ENCODE measurements at places on chromosomes 12 and 14.

- DNase-seq: no peak
Measured at GRCh38 chr14:72917094-72917802, 9.0 kb upstream of the DCAF4 start.

DNA sequence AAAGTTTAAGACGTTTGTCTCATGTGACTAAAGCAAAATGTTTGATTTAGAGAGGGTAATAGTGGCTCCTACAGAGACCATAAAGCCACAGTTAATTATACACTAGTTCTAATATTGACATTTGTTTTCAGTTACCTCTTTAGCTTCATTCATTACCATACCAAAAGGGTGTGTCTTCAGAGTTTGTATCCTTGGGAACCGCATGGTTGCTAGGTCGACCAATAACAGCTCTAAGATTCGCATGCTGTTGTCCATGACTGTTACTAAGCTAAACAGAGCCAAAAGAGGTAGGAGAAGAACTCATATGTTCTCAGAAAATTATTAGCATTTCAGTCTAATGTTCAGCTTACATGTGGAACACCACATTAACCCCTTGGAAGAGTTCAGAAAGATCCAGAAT, 36.2 kb upstream of the ETNK1 start:
- no peak for DNase-seq

- DNase-seq: no peak
Measured at GRCh38 chr14:74949191-74949601, 6.2 kb downstream of the PGF start.

DNA sequence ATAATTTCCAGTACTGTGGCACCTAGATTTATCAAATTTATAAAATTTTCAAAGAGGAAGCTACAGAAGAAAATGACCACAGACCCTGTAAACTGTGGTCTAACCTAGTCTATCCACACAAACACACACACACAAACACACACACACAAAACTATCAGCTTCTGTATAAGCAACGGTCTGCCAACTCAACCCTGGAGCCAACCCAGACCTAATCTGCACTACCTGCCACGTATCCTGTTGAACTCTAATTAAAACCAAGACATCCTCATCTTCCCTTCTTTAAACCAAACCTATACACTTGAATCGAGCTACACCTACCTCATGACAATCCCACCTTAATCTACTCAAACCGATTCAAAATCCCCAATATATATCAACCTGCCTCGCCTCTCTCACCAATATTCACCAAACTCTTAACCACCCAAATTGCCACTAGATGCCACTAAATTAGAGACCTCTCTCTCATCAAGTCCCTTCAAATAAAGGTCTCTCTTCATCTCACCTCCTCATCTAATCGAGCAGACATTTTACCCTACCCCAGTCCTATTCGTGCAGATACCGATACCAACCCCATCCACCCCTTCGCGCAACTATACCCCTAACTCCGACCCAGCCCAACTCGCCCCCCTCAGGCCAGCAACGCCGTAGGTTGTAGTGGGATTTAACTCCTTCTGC, 808 bp downstream of the ACIN1 start:
- no peak for DNase-seq

- no peak for DNase-seq
Measured at GRCh38 chr12:103955811-103956508, 9.7 kb upstream of the TDG start.

DNA sequence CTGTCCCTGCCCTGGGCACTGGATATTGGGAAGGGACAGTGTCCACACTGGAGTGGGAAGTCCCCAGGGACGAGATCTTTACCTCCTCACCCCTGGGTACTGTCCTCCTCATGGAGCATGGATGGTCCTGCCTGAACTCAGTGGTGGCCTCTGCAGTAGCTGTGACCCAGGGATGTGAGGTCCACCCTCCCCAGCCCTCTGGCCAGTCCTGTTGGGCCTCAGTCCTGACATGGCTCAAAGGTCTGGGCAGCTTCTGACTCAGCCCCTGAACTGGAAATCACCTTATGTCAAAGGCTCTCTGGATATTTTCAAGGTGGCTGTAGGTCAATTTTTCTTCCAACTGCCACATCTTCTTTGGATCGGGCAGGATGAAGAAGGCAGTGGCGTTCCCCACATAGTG, 24.4 kb downstream of the SERPINA1 start:
- no peak for DNase-seq

GRCh38 chr14:104264495-104265265, 126.3 kb downstream of the KIF26A start:
- no peak for DNase-seq

DNA sequence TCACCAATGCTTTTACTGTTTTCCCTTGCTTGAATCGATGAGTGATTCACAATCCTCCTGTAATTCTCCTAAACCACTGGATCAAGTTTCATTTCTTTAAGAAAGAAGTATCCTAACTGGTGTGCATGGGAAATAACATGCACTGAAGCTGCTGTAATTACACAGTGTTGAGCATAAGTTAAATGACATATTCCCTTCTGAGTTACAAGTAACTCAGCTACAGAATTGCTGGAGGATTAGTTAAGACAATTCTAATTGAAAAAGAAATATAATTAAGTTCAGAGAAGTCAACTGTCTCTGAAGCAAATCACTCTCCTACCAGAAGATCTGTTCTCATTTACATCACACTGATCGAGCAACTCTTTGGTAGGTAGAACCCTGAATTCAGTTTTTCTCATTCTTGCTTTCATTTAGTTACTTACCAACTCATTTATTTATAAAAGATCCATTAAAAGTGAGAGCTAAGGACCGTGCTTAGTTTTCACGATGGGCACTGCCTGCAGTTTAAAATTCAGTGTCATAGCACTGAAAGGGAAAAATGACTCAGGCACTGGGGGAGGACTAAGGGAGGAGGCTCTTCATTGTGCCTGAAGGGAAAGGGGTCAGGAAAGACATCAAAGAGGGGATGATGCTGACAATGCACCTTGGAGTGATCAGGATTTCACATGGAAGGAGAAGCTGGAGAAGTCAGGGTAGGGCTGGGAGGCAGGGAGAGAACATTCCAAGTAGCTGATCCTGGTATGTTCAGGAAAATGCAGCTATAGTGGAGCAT, 327.2 kb downstream of the EMP1 start:
- DNase-seq: no peak

DNA sequence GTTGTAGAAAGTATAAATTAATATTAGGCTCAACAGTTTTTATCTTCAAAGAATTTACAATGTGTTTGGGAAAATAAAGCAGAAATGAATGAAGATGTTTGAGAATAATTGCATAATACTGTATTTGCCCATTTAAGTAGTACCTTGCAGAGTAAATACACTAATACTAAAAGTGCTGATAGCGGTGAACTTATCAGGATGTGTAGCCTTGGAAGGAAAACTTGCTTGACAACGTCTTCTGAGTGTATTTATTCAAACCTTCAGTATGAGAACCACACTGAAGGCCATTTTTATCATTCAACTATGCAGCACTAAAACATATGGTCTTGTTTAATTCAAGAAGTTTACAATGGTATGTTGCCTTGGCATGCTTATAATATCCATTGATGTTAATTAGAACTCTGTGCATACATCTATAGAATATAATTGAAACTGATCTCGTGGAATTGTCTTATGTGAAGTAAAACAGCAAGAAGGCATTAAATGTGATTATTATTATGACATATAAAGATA, 41.3 kb downstream of the MSRB3 start:
- no peak for DNase-seq

DNA sequence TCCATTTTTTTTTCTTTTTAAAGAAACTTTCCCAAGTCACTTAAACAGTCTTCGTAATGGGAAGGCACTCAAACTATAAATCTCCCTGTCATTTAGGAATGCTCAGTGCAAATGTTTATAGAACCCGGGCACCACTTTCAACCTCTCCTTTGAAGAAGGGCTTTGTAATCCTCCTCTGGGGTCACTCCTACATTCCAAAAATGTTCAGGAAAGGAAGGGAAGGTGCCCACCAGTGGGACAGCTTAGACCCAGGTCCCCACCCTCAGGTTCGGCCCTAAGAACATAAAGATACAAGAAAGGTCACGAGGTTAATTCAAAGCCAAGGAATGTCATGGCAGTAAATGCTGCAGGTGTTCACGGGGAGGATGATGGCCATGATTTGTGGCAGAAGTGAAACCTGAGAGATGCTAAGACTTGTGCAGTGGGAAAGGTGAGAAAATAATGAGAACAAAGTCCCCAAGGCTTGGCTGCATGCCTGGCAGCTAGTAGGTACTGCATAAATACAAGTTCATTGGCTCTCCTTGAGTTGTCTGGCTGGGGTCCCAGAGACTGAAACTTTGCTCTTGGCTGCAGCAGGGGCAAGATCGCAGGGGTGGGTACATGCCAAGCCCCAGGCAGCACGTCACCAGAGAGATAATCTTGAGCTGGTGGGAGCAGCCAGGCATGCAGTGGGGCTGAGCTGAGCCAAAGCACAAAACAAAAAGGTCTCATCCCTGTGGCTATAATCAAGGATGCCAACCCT, 21.1 kb downstream of the KRT18 start:
- DNase-seq: no peak

Data from GM12891 (cell line).